ENCODE measurements at places on chromosomes 16 and 17.

DNA sequence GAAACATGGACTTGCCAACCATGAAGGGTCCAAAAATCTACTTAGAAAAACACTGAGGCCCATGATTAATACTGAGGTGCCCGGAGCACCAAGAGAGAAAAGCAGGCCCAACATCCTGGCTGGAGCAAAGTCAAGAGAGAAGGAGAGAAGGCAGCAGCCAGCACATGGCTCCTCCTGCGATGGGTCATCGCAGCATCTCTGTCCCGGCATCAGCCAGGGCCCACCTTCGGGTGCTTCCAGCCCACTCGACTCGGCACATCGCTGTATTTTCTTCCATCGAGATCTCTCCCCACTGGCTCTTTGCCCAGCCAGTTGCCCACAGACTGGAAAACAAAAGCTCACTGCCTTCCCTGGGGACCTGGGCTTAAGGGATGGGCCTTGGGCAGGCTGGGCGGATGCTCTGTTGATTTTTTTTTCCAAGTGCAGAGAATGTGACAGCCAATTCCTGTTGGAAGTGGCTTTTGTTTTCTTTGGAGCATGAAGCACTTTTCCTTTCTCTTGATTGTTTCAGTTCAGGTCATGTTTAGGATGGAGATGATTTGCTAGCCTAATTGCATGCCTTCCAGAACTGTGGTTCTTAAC, 58.1 kb downstream of the CYB5B start:
- H3K4me1 ChIP-seq = peaks cover 13% of the 10 kb centered on the region
- no peak overlapping the region for H3K4me3 ChIP-seq
- H3K36me3 ChIP-seq = no peaks in the 10 kb centered on the region
- no peaks in the 10 kb centered on the region for H3K27me3 ChIP-seq
- peak; percentile 74 for DNase-seq

DNA sequence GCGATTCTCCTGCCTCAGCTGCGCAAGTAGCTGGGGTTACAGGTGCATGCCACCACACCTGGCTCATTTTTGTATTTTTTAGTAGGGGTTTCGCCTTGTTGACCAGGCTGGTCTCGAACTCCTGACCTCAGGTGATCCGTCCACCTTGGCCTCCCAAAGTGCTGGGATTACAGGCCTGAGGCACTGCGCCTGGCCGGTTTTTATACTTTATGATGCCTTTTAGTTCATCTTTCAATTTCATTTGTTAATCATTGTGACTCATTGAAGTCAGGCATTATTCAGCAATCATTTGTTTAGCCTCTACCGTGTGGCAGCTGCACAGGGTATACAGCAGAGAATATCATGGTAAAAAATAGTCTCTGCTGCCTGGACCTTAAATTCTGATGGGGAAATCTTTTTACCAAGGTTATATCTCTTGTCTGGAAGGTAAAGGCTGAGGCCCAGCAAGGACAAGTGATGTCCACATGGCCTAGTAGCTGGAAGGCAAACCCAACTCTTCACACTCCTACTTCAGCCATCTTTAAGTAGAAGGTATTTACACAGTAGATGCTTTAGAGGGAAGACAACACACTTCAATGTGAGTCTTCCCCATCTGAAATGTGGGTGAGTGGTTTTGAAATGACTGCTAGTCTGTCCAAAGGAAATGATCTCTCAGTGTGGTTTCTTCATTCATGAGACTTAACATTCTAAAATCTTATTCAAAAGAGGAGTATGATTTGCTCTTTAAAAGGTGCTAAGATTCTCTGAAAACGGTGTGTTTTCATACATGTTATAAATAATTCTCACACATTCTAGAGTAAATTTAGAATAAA, 2.4 kb downstream of the PRPSAP2 start:
- DNase-seq = no peak
- peaks cover 27% of the 10 kb centered on the region for H3K4me1 ChIP-seq
- H3K36me3 ChIP-seq = no peaks in the 10 kb centered on the region
- H3K27me3 ChIP-seq = no peaks in the 10 kb centered on the region
- no peak overlapping the region for H3K4me3 ChIP-seq

- H3K4me1 ChIP-seq = no peaks in the 10 kb centered on the region
- no peak overlapping the region for H3K4me3 ChIP-seq
- no peak for DNase-seq
- no peak overlapping the region for H3K27ac ChIP-seq
- no peaks in the 10 kb centered on the region for H3K36me3 ChIP-seq
These were observed 122.1 kb upstream of the DYNLRB2 start for GRCh38 chr16:80418517-80419355.

DNA sequence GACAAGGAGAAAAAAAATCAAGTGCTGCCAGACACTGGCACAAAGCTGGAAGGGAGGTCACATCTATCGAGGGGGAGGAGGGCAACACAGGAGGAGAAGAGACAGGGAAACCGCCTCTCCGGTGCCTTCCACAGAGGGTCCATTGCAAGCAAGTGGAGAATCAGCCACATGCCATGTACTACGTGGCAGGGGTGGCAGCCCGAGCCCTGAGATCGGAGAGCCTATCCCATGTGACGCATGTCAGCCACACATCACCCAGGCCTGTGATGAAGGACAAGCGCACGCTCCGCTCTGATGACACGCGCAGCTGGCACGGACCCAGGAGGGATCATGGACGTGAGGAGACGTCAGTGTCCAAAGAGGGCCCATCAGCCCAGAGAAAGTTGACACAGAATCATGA, 30.1 kb downstream of the ADCY9 start:
- H3K4me3 ChIP-seq = no peak overlapping the region
- no peak for DNase-seq
- no peak overlapping the region for H3K27ac ChIP-seq

- no peaks in the 10 kb centered on the region for H3K36me3 ChIP-seq
- H3K27ac ChIP-seq = no peak overlapping the region
- no peak for DNase-seq
- H3K4me1 ChIP-seq = no peaks in the 10 kb centered on the region
- H3K4me3 ChIP-seq = no peak overlapping the region
- H3K27me3 ChIP-seq = no peaks in the 10 kb centered on the region
These were observed 17.4 kb downstream of the CD300LG start for GRCh38 chr17:43864161-43864984.

- H3K4me3 ChIP-seq = no peak overlapping the region
- H3K36me3 ChIP-seq = no peaks in the 10 kb centered on the region
- no peak for DNase-seq
- no peaks in the 10 kb centered on the region for H3K4me1 ChIP-seq
- no peak overlapping the region for H3K27ac ChIP-seq
- no peaks in the 10 kb centered on the region for H3K27me3 ChIP-seq
These were observed 176.8 kb downstream of the SLC39A11 start for GRCh38 chr17:72915625-72916081.

DNA sequence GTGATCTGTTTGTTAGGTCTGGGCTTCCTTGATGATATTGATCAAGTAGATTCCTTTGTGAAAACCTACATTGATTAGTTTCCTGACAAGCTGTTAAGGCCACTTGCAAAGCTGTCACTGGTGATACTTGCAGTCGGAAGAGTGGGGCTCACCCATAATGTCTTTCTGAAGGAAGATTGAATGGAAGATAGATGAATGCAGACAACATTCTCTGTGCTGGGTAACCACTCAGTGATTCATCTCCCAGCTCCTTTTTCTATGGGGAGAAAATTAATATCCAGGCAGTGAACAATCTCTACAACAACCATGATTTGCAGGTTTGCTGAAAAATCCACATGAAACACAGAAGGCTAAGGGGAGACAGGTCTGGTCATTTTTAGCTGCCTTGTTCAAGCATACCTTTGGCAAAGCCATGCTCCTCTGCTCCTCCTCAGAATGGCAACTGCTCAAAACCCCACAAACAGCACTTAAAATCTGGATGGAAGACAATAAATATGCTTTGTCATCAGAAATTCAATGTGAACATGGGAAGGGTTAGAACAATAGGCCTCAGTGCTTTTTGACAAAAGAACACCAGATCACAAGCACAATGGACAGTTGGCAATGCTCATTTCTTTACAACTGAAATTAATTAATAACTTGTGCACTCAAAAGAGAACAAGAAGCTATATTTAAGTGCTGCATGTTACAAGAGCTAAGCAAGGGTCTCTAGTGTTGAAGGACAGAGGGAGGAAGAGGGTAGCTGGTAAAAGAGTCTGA, 495.4 kb downstream of the TOX3 start:
- no peaks in the 10 kb centered on the region for H3K27me3 ChIP-seq
- no peak overlapping the region for H3K27ac ChIP-seq
- H3K4me1 ChIP-seq = no peaks in the 10 kb centered on the region
- H3K36me3 ChIP-seq = no peaks in the 10 kb centered on the region
- DNase-seq = no peak

DNA sequence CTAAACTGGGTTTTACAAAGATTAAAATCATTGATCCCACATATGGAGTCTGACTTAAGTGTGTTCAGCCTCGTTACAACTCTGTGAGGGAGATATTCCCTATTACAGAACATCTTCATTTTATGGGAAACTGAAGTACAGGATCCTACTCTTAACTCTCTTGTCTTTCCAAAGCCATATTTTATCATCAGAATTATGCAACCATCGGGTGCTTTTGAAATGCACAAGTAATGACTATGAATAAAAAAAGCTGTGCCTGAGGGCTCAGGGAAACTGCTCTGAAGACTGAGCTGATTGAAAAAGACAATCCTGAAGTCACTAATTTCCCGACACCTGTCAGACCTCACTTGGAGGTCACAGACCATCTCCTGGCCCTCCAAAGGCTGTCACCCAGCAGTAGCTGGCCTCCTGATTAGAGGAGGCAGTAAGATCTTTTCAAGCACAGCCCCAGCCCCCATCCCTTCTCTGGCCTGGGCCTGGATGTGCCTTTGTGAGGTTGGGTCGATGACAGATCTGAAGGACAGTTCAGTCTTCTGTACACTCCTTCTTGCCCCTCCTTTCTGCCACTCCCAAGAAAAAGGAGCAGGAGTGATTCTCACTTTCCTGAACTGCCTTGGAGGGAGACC, 5.6 kb downstream of the AKAP1 start:
- peak overlapping the region; percentile 98 for H3K27ac ChIP-seq
- peaks cover 80% of the 10 kb centered on the region for H3K4me1 ChIP-seq
- no peak for DNase-seq
- no peaks in the 10 kb centered on the region for H3K27me3 ChIP-seq

GRCh38 chr16:27108826-27109665, 42.3 kb downstream of the C16orf82 start:
- H3K4me3 ChIP-seq = no peak overlapping the region
- no peak for DNase-seq
- H3K27me3 ChIP-seq = no peaks in the 10 kb centered on the region
- H3K36me3 ChIP-seq = no peaks in the 10 kb centered on the region

- H3K27me3 ChIP-seq = peaks cover 76% of the 10 kb centered on the region
- H3K27ac ChIP-seq = no peak overlapping the region
- peaks cover 17% of the 10 kb centered on the region for H3K4me1 ChIP-seq
- peak; percentile 20 for DNase-seq
- no peaks in the 10 kb centered on the region for H3K36me3 ChIP-seq
- no peak overlapping the region for H3K4me3 ChIP-seq
These were observed 6.6 kb downstream of the PRAC1 start for GRCh38 chr17:48715496-48716399.

- H3K4me3 ChIP-seq = no peak overlapping the region
- no peaks in the 10 kb centered on the region for H3K27me3 ChIP-seq
- H3K4me1 ChIP-seq = peaks cover 37% of the 10 kb centered on the region
- peak overlapping the region; percentile 44 for H3K27ac ChIP-seq
- H3K36me3 ChIP-seq = peaks cover 12% of the 10 kb centered on the region
These were observed 45.8 kb downstream of the ZNF652 start for GRCh38 chr17:49316258-49316570.

- no peaks in the 10 kb centered on the region for H3K36me3 ChIP-seq
- no peak overlapping the region for H3K27ac ChIP-seq
- H3K27me3 ChIP-seq = no peaks in the 10 kb centered on the region
- H3K4me3 ChIP-seq = no peak overlapping the region
- H3K4me1 ChIP-seq = no peaks in the 10 kb centered on the region
These were observed 123.5 kb downstream of the CBLN1 start for GRCh38 chr16:49158029-49158642.

DNA sequence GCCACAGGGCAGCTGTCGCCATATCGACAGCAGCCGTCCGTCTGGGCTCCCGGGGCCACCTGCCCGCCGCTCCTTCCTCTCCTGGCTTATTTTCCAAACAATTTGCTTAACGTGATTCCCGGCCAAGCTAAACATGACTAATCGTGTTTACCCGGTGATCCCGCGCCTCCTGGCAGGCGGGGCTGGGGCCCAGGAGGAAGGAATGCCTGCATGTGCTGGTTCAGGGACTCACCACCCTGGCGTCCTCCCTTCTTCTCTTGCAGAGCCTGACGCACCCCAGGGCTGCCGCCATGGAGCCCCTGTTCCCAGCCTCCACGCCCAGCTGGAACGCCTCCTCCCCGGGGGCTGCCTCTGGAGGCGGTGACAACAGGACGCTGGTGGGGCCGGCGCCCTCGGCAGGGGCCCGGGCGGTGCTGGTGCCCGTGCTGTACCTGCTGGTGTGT, 6.1 kb downstream of the SSTR5 start:
- no peaks in the 10 kb centered on the region for H3K4me1 ChIP-seq
- no peaks in the 10 kb centered on the region for H3K36me3 ChIP-seq
- H3K27ac ChIP-seq = no peak overlapping the region
- no peak for DNase-seq

DNA sequence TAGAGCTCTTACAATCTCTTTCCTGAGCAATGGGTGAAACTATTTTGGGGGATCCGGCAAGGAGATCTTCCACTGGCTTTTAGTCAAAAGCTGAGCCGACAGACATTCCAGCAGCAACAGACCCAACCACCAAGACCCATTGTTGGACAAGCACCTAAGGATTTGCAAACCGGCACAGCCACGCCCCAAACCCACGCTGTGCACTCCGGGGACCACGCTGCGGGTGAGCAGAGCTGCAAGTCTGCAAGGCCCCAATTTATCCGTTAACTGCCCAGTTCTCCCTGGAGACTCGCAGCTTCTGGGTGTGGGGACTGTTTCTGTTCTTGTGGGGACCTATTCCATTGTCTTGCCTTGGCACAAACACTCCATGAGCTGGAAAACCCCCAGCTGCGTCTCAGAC, 45.9 kb downstream of the C16orf95 start:
- no peak overlapping the region for H3K27ac ChIP-seq
- H3K4me3 ChIP-seq = no peak overlapping the region
- H3K36me3 ChIP-seq = no peaks in the 10 kb centered on the region
- H3K27me3 ChIP-seq = no peaks in the 10 kb centered on the region

GRCh38 chr16:2040787-2041522, 6.7 kb downstream of the NTHL1 start:
- H3K4me1 ChIP-seq = peaks cover 58% of the 10 kb centered on the region
- H3K4me3 ChIP-seq = no peak overlapping the region
- peak overlapping the region; percentile 83 for H3K27ac ChIP-seq
- no peak for DNase-seq
- no peaks in the 10 kb centered on the region for H3K27me3 ChIP-seq
